ENCODE measurements at places on chromosomes 6 and 20.

DNA sequence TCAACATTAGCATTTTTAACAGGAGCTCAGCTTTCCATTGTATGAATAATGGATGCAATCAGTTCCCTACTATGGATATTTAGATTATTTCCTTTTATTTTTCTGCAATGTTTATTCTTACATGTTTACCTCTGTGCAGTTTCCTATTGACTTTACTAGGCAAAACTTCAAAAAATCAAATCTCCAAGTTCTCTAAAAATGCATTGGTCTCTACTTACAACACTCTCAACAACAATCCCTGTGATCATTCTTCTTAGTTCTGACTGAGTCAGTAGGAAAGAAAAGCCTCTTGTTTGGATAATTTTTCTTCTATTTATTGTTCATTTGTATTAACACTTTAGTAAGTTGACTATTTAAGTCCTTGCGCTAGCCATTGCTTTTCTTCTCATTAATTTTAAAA is 126.1 kb downstream of the KIF13A start:
- DNase-seq, result no peak

GRCh38 chr20:36591854-36592641 is 13.5 kb upstream of the RAB5IF start:
- DNase-seq, result no peak

GRCh38 chr6:131372535-131372934 is 200.5 kb upstream of the ARG1 start:
- no peak for DNase-seq

GRCh38 chr6:122222761-122223160 is 176.7 kb upstream of the HSF2 start:
- no peak for DNase-seq

DNA sequence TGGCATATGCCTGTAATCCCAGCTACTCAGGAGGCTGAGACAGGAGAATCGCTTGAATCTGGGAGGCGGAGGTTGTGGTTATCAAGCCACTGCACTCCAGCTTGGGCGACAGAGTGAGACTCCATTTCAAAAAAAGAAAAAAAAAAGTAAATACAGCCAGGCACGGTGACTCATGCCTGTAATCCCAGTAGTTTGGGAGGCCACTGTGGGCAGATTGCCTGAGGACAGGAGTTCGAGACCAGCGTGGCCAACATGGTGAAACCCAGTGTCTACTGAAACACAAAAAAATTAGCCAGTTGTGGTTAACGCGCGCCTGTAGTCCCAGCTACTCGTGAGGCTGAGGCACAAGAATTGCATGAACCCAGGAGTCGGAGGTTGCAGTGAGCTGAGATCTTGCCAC is 1.5 kb upstream of the NINL start:
- DNase-seq, result no peak

- DNase-seq, result no peak
Measured at GRCh38 chr20:40491009-40491590, 197.9 kb downstream of the MAFB start.

DNA sequence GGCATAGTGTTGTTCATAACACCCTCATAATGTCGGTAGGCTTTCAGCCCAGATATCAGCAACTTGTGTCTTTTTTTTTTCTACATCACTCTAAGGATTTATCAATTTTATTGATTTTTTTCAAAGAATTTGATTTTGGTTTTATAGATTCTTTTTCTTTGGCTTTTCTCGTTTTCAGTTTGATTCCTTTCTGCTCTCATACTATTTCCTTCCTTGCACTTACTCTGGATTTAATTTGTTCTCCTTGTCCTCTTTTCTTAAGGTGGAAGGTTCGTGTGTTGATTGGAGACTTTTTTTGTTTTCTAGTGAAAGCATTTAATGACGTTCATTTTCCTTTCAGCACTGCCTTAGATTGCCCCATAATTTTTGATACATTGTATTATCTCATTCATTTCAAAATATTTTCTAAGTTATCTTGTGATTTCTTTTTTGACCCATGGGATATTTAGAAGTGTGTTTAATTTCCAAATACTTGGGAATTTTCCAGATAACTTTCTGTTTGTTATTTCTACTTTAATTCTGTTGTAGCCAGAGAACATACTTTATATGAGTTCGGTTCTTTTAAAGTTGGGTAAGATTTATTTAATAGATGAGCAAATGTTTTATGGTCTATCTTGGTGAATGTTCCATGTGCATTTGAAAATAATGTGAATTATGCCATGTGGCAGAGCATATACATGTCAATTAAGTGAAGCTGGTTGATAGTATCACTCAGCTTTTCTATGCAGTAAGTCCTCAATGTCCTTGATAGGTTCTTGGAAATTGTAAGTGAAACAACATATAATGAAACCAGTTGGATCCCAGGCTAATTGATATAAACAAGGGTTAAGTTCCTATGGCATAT is 62.8 kb downstream of the IRF4 start:
- no peak for DNase-seq

DNA sequence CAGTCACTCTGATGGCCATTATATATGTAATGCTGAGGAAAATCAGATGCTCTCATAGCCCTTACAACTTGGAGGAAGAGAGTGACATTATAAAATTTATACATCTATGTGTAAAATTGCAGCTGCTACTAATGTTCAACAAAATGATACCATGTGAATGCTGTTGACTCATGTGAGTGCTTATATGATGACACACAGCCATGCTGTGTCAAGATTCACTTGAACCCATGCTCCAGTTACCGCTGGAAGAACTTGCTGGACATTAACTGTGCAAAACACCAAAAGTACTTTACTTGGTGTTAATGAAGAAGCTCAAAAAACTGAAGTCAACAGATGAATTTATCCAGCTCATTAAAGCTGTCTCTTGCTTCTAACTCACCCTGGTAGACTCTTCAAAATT is 318.9 kb upstream of the PLCB4 start:
- no peak for DNase-seq

GRCh38 chr6:133418108-133418507 is 177.0 kb downstream of the EYA4 start:
- DNase-seq, result no peak

GRCh38 chr6:90266905-90267621 is 29.6 kb downstream of the BACH2 start:
- DNase-seq, result no peak

DNA sequence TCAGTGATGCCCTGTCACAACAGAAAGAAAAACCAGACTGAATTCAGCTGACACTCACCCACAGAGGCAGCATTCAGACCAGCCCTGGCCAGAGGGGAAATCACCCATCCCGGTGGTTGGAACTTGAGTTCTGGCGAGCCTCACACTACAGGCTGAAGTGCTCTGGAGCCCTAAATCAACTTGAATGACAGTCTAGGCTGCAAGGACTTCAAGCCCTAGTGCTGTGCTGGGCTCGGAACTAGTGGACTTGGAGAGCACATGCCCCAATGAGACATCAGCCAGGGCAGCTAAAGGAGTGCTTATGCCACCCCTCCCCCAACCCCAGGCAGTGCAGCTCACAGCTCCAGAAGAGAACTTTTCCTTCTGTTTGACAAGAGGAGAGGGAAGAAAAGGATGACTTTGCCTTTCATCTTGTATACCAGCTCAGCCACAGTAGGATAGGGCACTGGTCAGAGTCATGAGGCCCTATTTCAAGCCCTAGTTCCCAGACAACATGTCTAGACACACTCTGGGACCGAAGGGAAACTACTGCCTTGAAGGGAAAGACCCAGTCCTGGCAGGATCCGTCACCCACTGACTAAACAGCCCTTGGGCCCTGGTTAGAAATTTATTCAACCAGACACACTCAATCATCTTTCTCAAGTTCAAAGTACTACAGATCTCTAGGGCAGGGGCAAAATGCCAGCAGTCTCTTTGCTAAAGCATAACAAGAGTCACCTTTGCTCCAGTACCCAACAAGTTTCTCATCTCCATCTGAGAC is 43.2 kb upstream of the PNRC1 start:
- DNase-seq, result no peak

DNA sequence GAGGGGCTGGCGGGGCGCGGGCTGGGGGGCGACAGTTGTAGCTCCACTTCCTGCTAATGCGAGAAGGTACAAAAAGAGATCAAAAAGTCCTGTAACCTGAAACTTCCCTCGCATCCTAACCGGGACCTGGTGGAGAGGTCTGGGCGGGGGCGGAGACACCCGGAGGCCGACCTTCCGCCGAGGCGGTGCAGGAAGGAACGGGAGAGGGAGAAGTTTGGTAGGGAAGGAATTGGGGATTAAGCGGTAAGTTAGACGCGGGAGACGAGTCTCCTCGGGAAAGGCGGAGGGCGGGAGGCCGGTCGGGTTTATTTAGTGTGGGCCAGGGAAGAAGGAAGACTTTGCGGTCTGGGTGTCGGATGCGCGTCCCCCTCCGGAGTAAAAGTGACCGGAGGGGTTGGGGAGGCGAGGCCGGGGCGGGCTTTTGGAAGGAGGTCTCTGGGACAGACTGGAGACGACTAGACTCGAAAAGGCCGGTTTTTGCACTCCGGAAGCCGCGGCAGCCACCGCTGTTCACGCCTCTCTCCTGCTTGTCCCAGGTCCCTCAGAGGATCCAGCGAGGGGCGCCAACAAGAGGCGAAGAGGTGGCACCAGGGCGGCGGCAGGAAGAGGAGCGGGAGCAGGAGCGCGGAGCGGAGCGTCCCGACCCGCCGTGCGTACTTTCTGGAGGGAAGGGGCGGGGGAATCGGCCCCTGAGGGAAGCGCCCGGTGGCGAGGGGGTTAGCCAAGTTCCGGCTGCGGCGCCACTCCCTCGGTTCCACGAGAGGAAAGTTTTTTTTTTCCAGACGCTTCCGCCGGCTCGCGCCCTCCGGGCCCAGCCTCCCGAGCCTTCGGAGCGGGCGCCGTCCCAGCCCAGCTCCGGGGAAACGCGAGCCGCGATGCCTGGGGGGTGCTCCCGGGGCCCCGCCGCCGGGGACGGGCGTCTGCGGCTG is 734 bp downstream of the TPBG start:
- DNase-seq, result no peak

DNA sequence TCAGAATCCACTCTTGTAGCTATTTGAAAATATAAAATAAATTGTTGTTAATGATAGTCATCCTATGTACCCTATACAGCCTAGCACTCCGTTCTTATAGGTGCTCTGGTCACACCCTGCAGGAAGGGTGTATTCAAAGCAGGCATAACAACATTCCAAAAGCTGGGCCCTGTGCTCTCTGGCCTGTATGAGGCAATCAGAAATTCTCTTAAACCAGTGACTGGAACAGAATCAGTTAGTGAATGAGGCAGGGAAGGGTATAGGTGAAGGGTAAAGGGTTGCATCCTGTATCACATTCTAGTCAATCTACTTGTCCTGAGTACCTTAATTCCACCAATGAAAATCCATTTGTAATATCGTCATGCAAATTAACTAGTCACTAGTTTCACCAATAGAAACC is 154.5 kb upstream of the ZNF217 start:
- no peak for DNase-seq

- DNase-seq, result no peak
Measured at GRCh38 chr20:63159826-63160640, 55.9 kb downstream of the YTHDF1 start.

DNA sequence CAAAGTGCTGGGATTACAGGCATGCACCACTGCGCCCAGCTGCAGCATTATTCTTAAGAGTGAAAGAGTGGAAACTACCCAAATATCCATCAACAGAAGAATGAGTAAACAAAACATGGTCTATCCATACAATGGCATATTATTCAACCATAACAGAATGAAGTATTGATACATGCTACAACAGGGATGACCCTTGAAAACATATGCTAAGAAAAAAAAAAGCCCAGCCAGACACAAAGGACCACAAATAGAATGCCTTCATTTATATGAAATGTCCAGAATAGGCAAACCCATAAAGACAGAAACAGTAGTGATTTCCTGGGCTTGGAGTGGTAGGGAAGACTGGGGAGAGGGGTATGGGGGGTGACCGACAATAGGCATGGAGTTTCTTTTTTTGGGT is 7.1 kb downstream of the TUBB2B start:
- DNase-seq, result no peak

GRCh38 chr6:24935366-24936152 is at the start of gene RIPOR2:
RIPOR2 (minus strand) TSS chr6:24935960; CDS start chr6:24935898, 62 bp downstream.
- no peak for DNase-seq

DNA sequence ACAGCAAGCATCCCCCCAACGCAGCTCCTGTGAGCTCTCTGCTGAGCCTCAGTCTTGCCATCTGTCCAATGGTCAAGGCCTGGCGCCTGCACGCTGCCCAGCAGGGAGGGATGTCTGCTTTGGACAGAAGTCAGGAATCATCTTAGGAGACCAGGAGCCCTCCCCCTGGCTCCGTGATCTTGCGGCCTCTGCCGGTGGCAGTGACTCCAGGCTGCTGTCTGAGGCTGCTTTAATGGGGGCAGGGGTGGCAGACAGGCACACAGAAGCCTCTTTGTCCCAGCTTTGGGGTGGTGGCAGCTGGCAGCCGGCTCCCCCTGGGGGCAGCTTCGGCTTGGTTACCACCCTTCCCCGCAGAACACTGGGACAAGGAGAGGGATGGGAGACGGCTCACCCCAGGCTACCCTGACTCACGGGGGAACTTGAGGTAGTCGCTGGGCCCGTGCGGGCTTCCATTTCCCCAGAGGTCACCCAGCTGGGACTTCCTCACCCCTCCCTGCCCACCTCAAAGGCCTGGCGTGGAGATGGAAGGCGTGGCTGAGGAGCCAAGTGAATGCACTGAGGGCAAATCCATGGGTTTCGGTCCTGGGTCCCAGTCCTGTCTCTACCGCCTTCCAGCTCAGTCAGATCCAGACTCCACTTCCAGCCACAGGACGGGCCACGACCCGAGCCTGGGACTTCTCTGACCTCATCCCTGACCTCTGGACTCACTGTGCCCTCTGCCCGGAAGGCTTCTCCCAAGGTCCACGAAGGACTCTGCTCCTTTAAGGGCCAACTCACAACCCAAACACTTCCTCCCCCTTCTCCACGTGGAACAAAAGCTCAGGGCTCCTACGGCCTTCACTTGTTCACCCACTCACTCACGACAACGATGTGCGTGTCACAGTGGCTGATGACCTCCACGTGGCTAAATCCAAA is 14.8 kb downstream of the PEDS1 start:
- no peak for DNase-seq

GRCh38 chr6:44820321-44820720 is 432.8 kb downstream of the CDC5L start:
- no peak for DNase-seq

- DNase-seq, result peak; percentile 38
Measured at GRCh38 chr6:90730151-90730673, 143.3 kb upstream of the MAP3K7 start.

- no peak for DNase-seq
Measured at GRCh38 chr20:43238833-43239232, 49.1 kb upstream of the PTPRT start.

GRCh38 chr20:1301031-1301529 is 27.9 kb downstream of the SDCBP2 start:
- DNase-seq, result no peak

DNA sequence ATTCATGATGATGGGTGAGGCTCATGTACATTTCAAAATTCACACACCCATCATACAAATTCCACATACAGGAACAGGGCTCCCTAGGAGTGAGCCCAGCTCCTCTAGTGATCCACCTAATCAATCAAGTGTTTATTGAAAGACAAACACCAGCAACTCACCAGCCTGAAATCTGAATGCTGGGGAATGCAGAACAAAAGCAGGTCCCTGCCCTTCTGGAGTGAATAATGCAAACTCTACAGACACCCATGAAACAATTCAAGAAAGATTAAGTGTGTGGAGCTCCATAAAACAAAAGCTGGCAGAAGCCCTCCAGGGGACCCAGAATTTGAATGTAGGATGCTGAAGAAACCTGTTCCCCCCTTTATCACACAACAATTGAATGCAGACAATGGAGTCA is 396.7 kb upstream of the JARID2 start:
- no peak for DNase-seq

- peak; percentile 22 for DNase-seq
Measured at GRCh38 chr6:10030942-10031537, 383.8 kb downstream of the TFAP2A start.

All from NCI-H1694 treated with DMSO at 0.1 percent for 48 hours (cell line).